ENCODE measurements at places on chromosomes 16 and 17. TPM values are rescaled to one million over a fixed set of nuclear protein-coding genes. Genes with fewer than 3 reads are reported as not detected.

DNA sequence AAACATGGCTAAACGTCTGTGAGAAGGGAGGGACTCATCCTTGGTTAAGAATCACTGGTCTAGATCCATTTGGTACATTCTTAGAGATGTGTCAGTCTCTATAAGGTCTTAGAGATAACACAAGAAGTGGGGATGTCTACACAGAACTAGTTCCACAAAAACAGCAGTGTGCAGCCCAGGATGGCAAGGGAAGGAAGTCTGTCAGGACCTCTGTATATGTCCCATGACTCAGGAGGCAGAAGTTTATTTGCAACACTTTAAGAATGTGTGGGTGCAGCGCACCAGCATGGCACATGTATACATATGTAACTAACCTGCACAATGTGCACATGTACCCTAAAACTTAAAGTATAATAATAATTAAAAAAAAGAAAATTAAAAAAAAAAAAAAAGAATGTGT is 548.5 kb upstream of the SOX9 start:
- H3K4me3 ChIP-seq = no peak overlapping the region
- H3K4me1 ChIP-seq = no peaks in the 10 kb centered on the region

DNA sequence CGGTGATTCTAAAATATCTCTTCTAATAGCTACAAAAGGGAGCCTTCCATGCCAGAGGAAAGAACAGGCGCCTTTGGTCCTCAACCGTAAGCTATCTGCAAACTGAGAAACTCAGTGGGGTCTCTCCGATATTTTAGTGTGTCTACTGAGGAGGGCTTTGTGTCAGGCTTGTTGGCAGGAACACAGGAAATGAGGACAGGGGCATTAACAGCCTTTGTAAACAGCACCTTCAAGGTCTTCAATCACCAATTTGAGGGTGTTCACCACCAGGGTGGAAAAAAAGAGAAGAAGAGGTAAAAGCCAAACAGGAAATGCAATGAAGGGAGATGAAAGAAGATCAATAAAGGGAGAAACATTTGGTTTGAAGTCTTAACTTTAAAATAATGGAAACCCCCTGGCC is 580.1 kb upstream of the SALL1 start:
- no peak overlapping the region for H3K27ac ChIP-seq
- no peaks in the 10 kb centered on the region for H3K36me3 ChIP-seq
- no peaks in the 10 kb centered on the region for H3K27me3 ChIP-seq
- no peak overlapping the region for H3K4me3 ChIP-seq

Gene KRT12
- not detected for total RNA-seq

DNA sequence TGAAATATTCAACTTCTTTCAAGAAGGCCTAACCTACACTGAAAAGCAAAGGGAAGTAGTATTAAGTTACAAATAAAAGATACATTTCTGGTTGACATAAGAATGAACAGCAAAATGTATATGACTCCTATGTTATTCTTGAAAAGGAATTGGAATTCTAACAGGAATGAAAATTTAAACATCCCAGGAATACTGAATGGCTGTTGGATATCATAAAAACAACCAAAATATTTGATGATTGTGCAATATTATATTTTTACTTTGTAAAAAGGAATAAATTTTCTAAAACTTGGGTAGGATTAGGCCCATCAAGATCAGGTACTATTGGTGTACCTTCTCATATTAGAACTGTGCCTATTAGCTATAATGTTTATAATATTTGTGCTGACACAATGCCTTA is 50.0 kb downstream of the CYB5B start:
- H3K4me3 ChIP-seq = no peak overlapping the region
- no peak for DNase-seq
- H3K4me1 ChIP-seq = no peaks in the 10 kb centered on the region

Gene ATP1B2
- total RNA-seq = 0.98 TPM

DNA sequence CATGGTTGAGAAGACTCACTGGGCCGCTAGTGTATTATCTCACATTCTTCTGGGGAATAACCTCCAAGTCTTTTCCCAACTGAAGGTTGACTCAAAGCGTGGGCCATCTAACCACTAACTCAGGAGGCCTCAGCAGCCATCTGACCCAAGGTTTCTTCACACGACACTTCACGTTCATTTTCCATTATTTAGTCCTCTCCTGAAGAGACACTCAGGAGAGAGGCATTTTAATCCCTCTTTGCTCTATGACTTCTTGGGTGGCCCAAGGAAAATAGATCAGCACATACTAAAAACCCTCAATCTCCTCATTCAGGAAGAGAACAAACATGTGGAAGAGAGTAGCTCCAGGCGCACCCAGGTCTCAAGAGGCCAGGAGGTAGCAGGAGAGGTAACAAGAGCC is 252.8 kb upstream of the FOXF1 start:
- no peak overlapping the region for H3K27ac ChIP-seq
- H3K4me1 ChIP-seq = no peaks in the 10 kb centered on the region
- H3K36me3 ChIP-seq = no peaks in the 10 kb centered on the region
- no peak for DNase-seq
- no peaks in the 10 kb centered on the region for H3K27me3 ChIP-seq

Gene ZG16
- not detected for total RNA-seq

DNA sequence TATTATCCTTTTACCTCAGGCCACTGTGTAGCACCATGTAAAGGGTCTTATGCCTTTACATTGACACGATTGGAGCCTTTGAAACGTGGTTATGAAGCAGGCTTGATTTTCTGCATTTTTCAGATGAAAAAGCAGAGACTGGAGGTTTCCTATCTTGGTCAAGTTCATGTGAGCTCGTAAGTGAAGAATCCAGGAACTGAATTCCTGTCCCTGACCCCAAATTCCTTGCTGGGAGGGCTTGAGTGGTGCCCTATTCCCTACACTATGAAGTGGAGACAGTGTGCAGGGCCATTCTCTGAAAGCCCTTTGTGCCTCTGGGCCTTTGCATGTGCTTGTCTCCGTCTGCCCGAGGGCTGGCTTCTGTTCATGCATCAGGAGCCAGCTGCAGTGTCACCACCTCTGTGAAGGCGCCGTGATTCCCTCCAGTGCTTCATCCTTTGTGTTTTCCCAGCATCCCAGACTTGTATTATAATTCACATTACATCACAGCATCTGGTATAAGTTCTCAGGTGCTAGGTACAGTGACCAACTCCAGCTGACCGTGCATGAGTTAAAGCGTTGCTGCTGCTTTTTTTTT is 181.1 kb downstream of the SNX29 start:
- H3K27me3 ChIP-seq = no peaks in the 10 kb centered on the region
- no peak overlapping the region for H3K27ac ChIP-seq
- no peak for DNase-seq
- H3K4me3 ChIP-seq = no peak overlapping the region
- no peaks in the 10 kb centered on the region for H3K36me3 ChIP-seq

- H3K4me1 ChIP-seq = no peaks in the 10 kb centered on the region
- no peaks in the 10 kb centered on the region for H3K36me3 ChIP-seq
- H3K27me3 ChIP-seq = no peaks in the 10 kb centered on the region
- H3K4me3 ChIP-seq = no peak overlapping the region
- no peak overlapping the region for H3K27ac ChIP-seq
- no peak for DNase-seq
Measured at GRCh38 chr17:57365420-57365819, 109.1 kb downstream of the MSI2 start.

DNA sequence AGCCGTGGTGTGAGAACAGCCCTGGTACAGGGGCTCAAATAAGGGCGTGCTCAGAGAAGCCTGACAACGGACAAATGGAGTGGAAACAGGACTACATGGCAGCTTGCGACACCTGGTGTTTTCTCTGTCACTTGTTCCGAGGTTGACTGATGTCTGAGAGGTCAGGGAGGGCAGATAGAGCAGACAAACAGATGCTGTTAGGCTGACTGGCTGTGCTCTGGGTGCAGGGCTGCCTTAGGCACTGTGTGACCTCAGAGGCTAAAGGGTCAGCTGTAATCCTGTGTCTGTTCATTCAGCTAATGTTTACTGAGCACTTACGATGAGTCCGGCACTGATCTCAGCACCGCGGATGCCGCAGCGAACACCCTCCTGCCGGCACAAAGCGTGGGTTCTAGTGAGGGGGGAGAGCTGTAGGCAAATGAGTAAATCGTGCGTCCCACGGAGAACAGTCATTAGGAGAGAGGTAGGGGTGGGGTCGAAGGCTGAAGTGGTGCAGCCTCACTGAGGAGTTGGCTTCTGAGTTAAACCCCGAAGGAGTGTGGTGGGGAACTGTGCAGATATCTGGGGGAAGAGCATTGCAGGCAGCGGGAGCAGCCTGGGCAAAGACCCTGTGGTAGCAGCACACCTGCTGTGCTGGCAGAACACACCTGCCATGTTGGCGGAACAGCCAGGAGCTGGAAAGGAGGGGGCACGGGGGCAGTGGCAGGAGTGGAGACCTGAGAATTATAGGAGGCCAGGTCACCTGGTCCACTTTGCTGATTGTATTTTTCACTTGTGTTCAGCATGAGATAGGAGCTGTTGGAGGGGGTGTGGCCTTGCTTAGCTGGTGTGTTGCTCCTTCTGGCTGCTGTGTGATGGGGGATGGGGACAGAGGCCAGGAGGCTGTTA is 35.0 kb downstream of the GPT2 start:
- H3K27ac ChIP-seq = no peak overlapping the region
- DNase-seq = no peak
- no peaks in the 10 kb centered on the region for H3K4me1 ChIP-seq

DNA sequence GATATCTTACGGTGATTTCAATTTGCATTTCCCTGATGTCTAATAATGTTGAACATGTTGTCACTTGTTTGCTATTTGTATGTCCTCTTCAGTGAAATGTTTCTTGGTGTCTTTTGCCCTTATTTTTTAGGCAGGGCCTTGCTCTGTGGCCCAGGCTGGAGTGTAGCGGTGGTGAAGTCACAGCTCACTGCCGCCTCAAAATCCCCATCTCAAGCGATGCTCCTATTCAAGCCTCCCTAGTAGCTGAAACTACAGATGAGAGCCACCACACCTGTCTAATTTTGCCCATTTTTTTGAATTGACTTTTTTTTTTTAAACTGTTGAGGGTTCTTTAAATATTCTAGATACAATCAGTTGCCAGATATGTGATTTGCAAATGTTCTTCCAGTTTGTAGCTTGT is 8.3 kb downstream of the UBE2G1 start:
- no peak overlapping the region for H3K4me3 ChIP-seq
- DNase-seq = no peak
- peaks cover 4% of the 10 kb centered on the region for H3K4me1 ChIP-seq
